ENCODE measurements at places on chromosomes 2 and 18. TPM values are rescaled to one million over a fixed set of nuclear protein-coding genes. Genes with fewer than 3 reads are reported as not detected.

- no peak for DNase-seq
- no peak overlapping the region for H3K27ac ChIP-seq
- peaks cover 3% of the 10 kb centered on the region for H3K4me1 ChIP-seq
- no peaks in the 10 kb centered on the region for H3K27me3 ChIP-seq
- peaks cover 87% of the 10 kb centered on the region for H3K36me3 ChIP-seq
These were observed 258.0 kb downstream of the HDAC4 start for GRCh38 chr2:239142806-239143205.

- H3K27ac ChIP-seq, result no peak overlapping the region
- DNase-seq, result no peak
- no peak overlapping the region for H3K4me3 ChIP-seq
These were observed 36.2 kb upstream of the HS6ST1 start for GRCh38 chr2:128354726-128355470.

DNA sequence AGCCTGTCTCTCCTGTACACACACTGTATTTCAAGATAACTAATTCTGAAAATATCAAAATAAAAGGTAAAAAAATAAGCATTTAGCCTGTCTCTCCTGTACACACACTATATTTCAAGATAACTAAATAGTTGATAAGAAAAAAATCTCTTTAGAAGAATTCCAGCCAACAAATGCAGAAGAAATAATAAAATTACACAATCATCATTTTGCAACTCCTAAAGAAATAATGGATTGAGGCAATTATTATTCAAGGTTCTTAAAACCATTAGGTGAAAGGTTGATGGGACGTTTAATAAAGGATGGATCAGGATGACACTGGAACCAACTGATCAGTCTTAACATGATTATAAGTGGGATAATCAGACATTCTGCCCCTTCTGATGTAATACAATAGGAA is 148.0 kb upstream of the FN1 start:
- no peaks in the 10 kb centered on the region for H3K27me3 ChIP-seq
- H3K27ac ChIP-seq, result no peak overlapping the region

- no peak overlapping the region for H3K4me3 ChIP-seq
- no peaks in the 10 kb centered on the region for H3K27me3 ChIP-seq
- no peak overlapping the region for H3K27ac ChIP-seq
- H3K4me1 ChIP-seq, result peaks cover 9% of the 10 kb centered on the region
These were observed 346.2 kb downstream of the ZNF521 start for GRCh38 chr18:25005541-25006403.

GRCh38 chr2:7241041-7241745 is 324.0 kb downstream of the RNF144A start:
- H3K27ac ChIP-seq, result no peak overlapping the region
- no peak overlapping the region for H3K4me3 ChIP-seq
- H3K4me1 ChIP-seq, result no peaks in the 10 kb centered on the region
- H3K27me3 ChIP-seq, result peaks cover 3% of the 10 kb centered on the region

DNA sequence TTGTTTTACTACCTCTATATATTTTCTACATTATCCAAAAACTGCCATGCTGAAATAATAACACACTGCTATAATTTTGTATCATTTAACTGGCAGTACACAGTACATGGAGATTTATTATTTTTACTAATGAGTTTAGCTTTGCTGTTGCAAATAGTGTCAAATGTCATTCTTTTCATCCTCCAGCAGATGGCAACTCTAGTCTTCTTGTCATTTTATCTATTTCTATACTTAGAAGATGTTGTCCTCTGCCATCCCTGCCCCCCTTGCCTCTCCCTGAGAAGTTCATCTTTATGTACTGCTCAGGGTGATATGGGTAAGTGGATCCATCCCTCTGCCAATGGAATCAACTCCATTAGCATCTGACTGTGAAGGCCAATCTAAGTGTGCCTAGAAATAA is 21.7 kb upstream of the LRRTM1 start:
- no peaks in the 10 kb centered on the region for H3K36me3 ChIP-seq
- no peak for DNase-seq
- no peak overlapping the region for H3K27ac ChIP-seq
- peaks cover 9% of the 10 kb centered on the region for H3K4me1 ChIP-seq
- peaks cover 32% of the 10 kb centered on the region for H3K27me3 ChIP-seq

GRCh38 chr18:49162226-49162864 is 211.6 kb upstream of the SMAD7 start:
- no peak overlapping the region for H3K27ac ChIP-seq
- H3K4me1 ChIP-seq, result no peaks in the 10 kb centered on the region

DNA sequence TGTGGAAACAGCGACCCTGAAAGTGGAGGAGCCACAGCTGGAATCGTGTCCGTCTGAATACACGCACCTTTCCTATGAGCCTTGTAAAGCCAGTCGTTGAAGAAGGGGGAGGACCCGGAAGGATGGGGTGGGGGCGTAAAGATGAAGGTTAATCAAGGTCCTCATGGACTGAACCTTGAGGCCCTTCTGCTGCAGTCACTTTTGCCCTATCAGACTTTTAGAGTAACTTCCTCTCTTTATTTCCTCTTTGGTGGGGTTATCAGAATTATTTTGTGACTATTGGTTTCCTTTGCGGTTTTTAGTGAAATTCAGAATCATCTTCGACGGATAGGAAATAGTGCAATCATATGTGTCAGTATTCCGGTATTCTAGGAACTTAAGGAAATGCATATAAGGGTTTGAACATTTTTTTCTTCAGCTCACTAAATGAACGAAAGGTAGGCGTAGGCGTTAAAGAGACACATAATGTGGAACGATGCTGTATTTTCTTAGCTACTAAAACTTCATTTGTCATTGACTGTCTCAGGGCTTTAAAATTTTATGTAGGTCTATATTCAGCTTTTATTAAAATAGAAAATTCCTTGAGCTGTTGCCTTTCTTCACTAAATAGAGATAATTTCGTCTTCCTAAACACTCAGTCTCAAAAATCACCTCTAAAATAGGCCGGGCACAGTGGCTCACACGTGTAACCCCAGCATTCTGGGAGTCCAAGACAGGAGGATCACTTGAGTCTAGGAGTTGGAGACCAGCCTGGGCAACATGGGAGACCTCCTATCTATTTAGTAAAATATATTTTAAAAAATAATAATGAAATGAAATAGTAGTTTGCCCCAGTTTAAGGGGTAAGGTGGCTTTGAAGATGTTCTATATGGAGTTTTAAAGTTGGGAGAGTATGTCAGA is 1.4 kb upstream of the YES1 start:
- no peaks in the 10 kb centered on the region for H3K27me3 ChIP-seq
- H3K27ac ChIP-seq, result peak overlapping the region; percentile 96
- H3K4me3 ChIP-seq, result peak overlapping the region; percentile 95
- H3K36me3 ChIP-seq, result no peaks in the 10 kb centered on the region
- DNase-seq, result peak; percentile 30
- peaks cover 62% of the 10 kb centered on the region for H3K4me1 ChIP-seq

The MC5R gene
- total RNA-seq, result not detected

The ACTR3 gene
- 108 TPM for total RNA-seq

Measured in left ventricle myocardium inferior (tissue), 1 donor.